Left hindlimb (tissue), 1 donor: ENCODE measurements at places on chromosomes 2 and 18.
A peak's percentile ranks its signal among the peaks of the same experiment; 100 is the strongest.

DNA sequence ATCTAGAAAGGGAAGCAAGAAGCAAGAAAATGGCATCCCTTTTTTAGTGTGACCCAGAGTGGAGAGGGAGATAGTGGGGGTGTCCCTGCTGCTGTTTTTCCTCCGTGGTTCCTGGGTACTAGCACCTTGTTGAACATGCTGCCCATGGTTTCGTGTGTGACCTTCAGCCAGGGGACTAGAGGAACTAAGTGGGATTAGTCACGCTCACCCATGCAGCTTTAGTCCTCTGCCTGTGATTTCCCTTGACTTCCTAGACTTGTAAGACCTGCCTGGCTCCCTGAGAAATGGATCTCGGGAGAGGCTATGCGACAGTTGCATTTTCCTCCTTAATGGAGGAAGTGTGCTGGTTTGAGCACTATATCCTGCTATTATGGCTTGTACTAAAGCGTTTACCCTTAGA is 471.4 kb downstream of the DCDC2C start:
- no peak for DNase-seq

GRCh38 chr18:31741097-31741735 is 19.5 kb downstream of the SLC25A52 start:
- DNase-seq = no peak

GRCh38 chr2:120182019-120182560 is 41.1 kb downstream of the TMEM185B start:
- no peak for DNase-seq

DNA sequence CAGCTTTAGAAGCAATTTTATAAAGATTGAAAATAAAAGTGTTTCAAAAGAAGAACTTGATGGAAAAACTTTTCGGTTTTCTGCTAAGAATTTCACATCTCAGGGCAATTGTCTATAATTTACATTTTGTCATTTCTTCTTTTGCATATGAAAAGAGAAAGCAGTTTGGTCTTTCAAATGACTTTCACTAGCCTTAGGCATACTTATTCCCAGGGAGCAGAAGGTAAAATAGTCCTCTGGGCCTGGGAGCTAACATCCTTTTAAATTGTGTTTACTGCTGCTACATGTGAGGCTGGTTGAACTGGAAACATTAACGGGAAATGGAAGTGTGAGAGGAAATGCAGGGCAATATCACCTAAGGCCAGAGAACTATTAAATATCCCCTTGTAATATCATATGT is 37.1 kb downstream of the MYO3B start:
- no peak for DNase-seq

- no peak for DNase-seq
Measured at GRCh38 chr2:188983427-188984064, 9.4 kb downstream of the COL3A1 start.

GRCh38 chr18:47911877-47912276 is 18.6 kb downstream of the SMAD2 start:
- DNase-seq = no peak

DNA sequence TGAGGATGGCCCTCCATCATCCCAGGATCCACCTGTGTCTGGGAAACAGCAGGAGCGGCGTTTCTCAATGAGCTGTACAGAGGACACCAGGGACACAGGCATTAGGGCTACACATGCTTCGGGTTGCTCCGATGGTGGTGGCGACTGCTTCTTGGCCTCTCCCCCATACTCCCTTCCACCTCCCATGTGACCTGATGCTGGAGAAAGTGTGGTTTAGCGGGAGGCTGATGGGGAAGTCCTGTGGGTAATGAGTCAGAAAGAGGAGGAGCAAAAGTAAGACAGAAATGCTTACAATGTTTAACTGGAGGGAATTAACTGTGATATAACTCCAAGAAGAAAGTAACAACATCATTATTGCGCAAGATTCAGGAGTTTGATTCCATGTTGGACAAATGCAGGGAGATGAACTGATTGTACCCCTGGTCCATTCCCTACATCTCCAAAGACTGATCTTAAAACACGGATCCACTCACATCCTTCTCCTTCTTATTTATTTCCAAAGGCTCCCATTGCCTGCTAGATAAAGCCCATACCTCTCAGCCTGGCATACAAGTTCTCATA is 186.6 kb downstream of the NRP2 start:
- DNase-seq = no peak

GRCh38 chr2:171217330-171217729 is 56.6 kb upstream of the TLK1 start:
- DNase-seq = no peak

GRCh38 chr2:203177361-203177760 is 61.5 kb upstream of the CYP20A1 start:
- DNase-seq = no peak

DNA sequence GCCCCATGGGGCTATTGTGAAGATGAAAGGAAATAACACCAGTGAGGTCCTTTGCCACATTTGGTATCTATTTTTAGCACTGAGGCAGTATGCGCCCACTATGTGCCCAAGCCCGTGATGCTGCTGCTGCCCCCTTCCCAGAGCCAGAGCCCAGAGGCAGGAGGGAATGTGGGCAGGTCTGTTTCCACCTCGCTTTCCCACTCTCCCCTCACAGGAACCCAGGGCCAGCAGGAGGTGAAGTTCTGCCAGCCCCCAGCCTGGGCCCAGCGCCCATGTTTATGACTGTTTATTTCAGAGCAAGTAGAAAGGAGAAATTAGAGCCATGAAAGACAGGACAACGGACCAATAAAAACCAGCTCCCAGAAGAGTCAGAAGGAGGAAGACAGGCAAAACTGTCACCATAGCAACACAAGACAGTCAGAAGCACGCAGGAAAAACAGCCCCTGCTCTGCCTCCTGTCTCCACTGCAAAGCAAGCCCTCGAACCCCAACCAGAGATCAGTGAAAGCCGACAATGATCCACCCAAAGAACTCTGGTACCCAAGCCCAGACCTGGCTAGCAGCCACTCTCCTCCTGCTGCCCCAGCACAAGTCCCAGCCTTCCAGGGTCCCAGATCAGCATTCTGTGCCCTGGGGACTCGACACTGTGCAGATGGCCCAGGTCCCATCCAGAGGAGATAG is 1.4 kb downstream of the CYRIA start:
- DNase-seq = peak; percentile 72

GRCh38 chr2:113167115-113167932 is 6.4 kb upstream of the PSD4 start:
- no peak for DNase-seq

- DNase-seq = no peak
Measured at GRCh38 chr2:191933307-191934105, 86.6 kb upstream of the CAVIN2 start.

DNA sequence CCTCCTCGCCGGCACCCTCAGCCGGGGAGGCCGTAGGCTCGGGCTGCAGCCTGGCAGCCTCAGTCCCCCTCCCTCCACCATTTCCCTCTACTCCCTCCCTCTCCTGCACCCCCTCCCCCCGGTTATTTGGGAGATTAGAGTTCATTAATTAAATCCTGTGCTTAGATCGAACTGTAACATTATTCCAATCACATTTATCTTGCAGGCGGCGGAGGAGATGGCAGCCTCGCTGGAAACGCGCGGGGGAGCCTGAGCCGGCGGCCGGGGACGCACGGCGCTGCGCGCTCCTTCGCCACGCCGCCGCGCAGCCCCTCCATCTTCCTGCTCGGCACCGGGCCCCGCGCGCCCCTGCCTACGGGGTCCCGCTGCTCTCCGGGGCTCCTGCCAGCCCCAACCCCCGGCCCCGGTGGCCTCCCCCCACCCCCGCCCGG is at the start of gene ST8SIA3:
Gene ST8SIA3, plus strand, starts transcription at position 287 of the 431 bp plus-strand sequence. CDS start 290 bp downstream, outside the sequence.
- no peak for DNase-seq

- no peak for DNase-seq
Measured at GRCh38 chr2:177084607-177085006, 128.0 kb upstream of the HNRNPA3 start.

DNA sequence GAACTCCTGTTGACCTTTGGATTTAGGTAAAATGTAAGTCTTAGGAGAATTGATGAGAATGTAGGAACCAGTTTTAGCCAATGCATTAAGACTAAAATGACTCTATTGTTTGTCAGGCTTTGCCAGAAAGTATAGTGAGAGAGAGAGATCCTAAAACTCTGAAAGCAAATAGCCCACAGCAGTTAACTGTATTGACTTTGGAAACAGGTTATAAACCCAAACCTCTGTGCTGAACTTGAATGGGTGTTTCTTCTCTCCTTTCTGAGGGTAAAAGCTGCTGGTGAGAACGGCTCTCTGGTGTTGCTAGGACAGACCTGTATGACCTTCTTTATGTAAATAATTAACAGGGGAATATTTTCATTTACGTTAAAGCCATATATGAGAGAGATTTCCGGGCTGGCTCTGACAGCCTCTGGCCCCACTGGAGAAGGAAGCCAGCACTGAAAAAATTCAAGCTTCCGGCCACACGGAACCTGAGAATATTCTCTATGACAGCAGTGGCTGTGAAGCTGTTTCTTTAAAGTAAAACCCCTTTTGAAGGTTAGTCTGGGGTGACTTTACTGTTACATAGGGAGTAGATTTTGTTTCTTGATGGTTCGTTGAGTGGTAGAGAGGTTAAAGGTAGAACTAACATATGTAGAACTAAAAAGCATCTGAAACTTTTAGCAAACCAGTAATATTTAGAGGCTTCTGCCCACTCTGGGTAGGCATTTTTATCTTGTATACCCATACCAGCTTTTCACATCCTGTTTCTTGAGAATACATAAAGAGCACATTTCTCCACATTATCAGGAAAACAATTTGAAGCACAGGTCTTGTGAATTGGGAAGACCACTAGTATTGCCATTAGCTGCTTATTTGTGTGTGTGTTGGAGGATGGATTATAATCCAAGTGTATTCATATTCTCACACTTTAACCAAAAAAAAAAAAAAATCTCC is 123.8 kb downstream of the SPTBN1 start:
- no peak for DNase-seq

DNA sequence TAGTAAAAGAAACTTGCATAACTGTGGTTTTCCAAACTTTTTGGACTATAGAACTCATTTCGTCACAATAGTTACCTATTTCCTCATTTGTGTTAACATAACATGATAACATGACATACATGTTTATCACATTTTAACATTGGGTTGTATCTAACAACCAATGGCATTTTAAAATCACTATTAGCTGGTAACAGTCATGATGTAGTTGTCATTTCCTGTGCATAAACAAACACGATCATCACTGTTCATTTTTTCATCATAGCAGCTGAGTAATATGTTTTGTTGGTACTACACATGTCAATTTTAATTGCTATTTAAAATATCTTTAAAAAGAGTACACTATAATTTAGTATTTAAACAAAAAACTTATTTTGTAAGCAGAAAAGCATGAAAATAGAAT is 402.4 kb downstream of the SATB2 start:
- DNase-seq = no peak

DNA sequence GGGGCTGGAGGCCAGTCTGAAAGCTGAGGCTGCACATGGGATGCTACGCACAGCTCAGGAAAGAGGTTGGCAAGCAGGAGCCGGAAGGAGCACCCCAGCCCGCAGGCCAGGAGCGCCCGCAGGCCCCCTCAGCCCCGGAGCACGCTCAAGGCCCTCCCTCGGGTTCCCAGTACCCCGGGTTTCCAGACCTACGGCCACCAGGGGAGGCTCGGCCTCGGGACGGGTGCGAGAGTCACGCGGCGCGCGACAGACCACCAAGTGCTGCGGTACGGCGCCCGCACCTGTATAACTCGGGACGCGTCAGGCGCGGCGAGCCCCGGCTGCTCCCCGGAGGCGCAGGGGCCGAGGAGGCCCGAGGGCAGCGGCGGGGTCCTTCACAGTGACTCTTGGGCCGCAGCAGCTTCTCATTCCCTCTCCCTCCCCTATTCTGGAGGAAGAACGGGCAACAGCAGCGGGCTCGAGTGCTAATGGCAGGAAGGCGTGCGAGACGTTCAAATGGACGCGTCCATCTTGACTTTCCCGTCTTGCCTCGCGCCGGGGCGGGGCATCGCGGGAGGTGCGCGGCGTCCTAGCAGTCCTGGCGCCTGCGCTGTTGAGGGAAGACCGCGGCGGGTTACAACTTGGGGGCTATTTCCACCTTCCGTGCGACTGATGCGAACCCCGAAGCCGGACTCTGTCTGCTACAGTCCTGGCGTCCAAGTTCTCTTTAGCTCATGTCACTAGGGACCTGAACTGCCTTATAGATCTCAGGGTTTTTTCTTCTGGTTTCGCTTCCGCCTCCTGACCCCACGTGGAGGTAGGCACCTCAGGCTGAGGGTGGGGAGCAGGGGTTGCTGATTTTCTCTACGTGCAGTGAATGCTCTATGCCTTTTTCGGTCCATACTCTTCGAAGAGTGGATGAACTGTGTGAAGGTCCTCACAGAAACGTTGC is at the start of gene ANAPC1:
Gene ANAPC1, minus strand, starts transcription at position 533 of the 931 bp plus-strand sequence. CDS start 3,368 bp downstream, outside the sequence.
- peak; percentile 86 for DNase-seq

DNA sequence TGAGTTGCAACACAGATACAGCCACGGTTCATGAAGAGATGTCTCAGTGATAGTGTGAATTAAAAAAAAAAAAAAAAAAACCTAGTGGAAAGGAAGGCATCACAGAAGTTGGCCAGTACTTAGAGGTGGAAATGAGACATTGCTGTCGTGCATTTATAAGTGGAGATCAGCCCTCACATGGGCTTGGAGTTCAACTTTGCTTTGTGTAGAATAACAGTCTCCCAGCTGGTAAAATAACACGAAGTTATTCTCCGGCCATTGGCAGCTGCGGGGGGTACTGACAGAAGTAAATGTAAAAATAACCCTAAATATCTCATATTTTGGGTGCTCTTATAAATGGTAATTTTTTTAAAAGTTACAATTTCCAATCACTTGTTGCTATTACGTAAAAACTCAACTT is 98.8 kb upstream of the TMEM18 start:
- no peak for DNase-seq

GRCh38 chr2:46053564-46053963 is 243.6 kb upstream of the EPAS1 start:
- DNase-seq = no peak

DNA sequence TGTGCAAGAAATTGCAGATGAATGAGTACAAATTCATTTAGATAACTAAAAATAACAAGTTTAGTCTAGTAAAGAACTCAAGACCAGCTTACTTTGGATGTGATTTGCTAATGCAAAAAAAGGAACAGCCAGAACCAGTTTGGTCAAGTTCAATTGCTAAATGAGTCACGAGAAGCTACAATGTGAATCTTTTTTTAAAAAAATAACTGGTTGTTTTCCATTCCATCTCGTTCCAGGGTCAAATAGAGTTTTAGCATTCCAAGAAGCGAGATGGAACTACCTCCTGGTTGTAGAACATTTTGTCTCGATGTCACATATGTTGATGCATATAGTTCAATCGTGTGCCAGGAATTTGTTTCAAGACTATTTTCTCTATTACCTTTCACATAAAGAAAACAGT is 65.0 kb upstream of the IKZF2 start:
- no peak for DNase-seq

- no peak for DNase-seq
Measured at GRCh38 chr2:37585295-37585908, 86.0 kb downstream of the CDC42EP3 start.

DNA sequence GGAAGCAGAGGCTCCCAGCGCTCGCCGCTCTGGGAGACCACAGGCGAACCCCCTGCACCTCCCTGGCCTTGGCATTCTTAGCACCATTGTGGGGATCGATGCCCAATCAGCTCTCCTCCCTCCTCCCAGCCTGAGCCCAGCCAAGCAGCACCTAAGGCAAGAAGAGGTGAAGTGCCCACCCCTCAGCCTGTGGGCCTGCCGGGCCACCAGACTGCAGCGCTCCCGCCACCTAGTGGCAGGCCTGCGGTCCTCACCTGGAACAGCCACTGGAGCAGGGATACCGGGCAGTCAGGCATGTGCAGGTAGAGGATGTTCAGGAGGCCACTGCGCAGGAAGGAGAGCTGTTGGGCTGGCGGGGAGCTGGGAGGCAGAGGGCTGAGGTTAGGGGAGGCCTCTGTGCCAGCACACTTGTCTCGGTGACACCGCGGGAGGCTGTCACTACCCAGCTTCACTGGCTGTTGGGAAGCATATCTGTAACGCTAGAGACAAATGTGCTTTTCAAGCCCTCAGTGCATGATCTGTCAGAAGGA is 35.2 kb downstream of the FAM178B start:
- DNase-seq = peak; percentile 81
